ENCODE measurements at places on chromosomes 7 and 10. TPM values are rescaled to one million over a fixed set of nuclear protein-coding genes. Genes with fewer than 3 reads are reported as not detected.

GRCh38 chr7:71343039-71343438, 211.1 kb downstream of the GALNT17 start:
- DNase-seq, result no peak

DNA sequence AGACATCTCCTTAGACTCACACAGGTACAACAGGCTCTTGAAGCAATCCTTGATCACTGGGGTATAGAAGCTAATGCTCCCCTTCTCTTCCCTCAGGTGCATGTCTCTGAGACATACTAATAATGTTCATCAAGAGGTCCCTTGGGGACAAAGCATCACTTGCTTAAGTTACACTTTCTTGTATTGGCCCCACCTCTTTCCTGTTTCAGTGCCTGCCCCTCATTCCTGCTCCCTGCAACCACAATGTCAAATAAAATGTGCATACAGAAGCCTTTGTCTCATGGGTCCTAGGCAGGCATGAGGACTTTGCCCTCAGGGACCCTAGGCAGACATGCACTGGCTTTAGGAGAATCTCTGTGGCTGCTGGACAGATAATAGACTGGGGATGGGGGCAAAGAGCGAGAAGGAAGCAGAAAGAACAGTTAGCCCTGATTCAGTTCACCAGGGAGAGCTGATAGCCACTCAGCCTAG, 175.0 kb upstream of the NPY start:
- no peak for DNase-seq

GRCh38 chr7:78616539-78616938, 818.0 kb downstream of the PHTF2 start:
- no peak for DNase-seq

GRCh38 chr7:34158368-34159153, 253.2 kb downstream of the BMPER start:
- DNase-seq, result no peak

- DNase-seq, result peak; percentile 4
Measured at GRCh38 chr10:58512491-58513187, at the start of gene BICC1. Gene BICC1 (plus strand): TSS chr10:58512872. CDS start chr10:58513144, 272 bp downstream.

DNA sequence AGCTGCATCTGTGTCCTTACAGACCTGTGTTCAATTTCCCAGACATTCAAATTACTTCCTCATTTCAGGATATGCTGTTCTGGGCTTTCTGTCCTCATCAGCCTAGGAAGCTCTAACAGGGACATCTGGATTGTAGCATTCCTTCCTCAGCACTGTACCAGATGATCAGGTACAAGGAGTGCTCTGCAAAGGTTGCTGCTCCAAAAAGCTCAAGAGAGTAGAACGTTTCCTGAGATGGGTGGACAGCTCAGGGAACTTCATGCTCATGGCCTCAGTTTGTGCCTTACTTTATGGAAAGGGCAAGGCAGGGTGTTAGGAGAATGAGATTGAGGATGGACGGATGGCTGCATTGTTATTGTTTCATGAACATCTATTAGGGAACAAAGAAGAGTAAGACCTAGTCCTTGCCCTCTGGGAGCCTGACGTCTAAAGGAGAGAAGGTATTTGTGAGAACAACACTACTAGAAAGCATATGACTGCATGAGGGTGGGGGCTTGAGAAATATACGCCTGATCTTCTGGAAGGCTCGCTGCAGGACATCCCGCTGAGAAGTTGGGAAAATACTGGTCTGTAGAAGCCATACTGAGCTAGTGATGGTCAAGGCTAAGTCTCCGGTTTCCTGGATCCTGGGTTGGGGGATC, 10.5 kb upstream of the ZNF212 start:
- no peak for DNase-seq

DNA sequence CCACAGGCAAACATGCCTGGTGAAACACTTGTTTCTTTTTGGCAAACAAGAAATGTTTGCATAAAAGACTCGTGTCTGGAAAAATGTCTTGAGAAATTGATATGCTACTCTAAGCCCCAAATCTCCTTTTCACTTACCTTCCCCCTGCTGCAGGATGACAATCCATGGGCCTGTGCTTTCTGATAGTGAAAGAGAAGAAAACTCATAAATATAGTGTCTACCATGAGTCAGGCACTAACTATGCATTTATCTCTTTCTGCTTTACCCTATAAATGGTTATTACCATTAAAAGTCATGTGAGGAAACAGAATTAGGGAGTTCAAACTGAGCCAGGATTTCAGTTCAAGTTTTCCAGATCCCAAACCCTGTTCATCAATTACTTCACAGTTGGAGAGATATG, 6.6 kb upstream of the TARP start:
- DNase-seq, result no peak

The PSD gene
- total RNA-seq, result 1.6 TPM

The PDE6C gene
- not detected for total RNA-seq

Measured in B cell (primary cell).